CD4-positive, CD25-positive, alpha-beta regulatory T cell (primary cell): ENCODE measurements at places on chromosomes 16 and 17. TPM values are rescaled to one million over a fixed set of nuclear protein-coding genes. Genes with fewer than 3 reads are reported as not detected.
A peak's percentile ranks its signal among the peaks of the same experiment; 100 is the strongest.

The DUXB gene
- not detected for total RNA-seq

The ASPA gene
- total RNA-seq, result not detected

The FBXW10 gene
- not detected for total RNA-seq

GRCh38 chr16:720447-720989 is 428 bp upstream of the ANTKMT start:
- peak; percentile 66 for DNase-seq

DNA sequence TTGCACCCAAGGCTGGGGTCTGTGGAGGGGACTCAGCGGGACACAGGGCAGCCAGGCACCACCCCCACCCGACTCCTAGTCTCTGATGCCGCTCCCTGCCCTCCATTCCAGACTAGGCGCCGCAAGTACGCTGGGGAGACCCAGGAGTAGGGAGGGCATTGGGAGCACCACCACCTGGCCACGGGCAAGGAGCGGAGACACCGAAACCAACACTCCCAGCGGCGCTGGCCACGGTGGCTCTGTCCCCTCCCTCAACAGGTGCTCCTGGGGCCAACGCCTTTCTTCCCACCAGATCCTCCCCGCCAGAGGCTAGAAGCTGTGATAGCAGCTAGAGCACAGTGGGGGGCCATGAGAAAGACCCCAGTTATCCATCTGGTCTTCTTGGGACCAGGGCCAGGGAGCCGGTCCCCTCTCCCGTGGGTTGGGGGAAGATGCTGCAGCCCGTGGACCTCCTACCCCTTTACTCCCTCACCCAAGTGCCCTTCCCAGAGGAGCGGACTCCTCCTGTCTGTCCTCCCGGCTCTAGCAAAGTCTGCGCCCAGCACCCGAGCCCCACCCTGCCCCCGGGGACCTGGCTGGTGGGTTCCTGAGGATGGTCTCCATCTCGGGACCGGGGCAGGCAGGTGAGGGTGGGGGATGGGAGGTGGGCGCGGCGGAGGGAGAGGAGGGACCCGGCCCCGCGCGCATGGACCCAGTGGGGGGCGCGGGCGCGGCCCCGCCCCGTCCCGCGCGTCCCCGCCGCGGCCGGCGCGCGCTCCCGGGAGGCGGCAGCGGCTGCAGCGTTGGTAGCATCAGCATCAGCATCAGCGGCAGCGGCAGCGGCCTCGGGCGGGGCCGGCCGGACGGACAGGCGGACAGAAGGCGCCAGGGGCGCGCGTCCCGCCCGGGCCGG is at the start of gene SYNGR3:
TSS of gene SYNGR3 (plus strand) at position 762 of the 892 bp plus-strand sequence. CDS start 133 bp downstream, outside the sequence.
- DNase-seq, result no peak

DNA sequence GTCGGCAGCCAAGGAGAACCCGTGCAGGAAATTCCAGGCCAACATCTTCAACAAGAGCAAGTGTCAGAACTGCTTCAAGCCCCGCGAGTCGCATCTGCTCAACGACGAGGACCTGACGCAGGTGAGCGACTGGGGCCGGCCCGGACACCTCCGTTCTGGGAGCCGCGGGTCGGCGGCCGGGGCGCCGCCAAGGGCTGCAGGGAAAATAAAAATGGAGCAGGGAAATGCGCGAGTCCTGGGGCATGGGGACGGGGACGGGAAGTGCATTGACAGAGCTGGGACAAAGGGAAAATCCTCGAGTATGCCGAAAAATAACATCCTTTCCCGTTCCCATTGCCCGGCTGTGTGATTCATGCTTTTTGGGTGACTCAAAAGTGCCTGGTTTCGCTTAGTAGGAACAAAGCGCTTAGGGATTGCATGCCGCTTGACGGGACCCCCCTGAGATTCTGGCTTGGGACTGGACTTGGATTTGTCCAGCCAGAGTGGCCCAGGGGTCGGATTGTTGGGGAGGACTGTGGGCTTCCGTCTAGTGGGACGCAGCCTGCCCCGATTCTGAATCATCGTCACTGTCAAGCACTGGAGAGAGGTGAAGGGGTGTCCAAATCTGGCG is 699 bp downstream of the MPRIP start:
- DNase-seq, result no peak

GRCh38 chr16:30570636-30571444 is 674 bp downstream of the ZNF688 start:
- no peak for DNase-seq

GRCh38 chr16:86424398-86424797 is 85.9 kb upstream of the FOXF1 start:
- DNase-seq, result no peak

- DNase-seq, result no peak
Measured at GRCh38 chr17:44522883-44523671, 19.9 kb upstream of the GPATCH8 start.

DNA sequence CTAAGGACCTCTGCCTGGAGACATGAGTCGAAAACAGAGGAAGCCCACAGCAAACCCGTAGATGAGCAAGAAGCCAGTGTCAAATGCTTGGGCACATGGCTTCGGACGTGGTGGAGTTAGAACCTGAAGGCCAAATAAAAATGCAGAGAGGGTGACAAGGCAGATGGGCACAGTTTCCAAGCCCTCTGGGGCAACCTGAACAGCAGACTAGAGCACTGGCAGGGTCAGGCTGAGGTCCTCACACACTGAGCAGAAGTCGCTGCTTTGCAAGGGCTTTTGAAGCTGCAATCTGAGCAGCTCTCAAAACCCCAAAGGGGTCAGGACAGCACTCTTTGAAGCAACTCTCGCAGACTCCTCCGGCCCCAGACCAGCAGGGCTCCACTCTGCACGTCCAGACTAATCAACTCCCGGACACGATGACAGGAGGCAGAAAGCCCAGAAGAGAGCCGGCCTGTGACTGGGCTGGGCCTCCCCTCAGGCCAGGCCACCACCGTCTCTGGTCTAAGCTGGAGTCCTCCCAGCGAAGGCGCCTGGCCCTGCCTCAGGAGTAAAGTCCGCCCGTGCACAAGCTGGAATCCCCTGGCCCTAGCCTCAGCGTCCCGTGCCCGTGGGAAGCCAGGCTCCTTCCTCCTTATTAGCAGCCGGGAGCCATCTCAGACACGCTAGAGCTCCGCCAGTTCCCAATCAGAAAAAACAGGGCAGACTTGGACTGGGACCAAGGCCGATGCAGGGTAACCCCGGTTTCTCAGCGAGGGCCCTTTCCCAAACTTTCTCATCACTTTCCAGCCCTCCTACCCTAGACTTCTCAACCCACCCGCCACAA is 924 bp downstream of the SMARCD2 start:
- peak; percentile 31 for DNase-seq

DNA sequence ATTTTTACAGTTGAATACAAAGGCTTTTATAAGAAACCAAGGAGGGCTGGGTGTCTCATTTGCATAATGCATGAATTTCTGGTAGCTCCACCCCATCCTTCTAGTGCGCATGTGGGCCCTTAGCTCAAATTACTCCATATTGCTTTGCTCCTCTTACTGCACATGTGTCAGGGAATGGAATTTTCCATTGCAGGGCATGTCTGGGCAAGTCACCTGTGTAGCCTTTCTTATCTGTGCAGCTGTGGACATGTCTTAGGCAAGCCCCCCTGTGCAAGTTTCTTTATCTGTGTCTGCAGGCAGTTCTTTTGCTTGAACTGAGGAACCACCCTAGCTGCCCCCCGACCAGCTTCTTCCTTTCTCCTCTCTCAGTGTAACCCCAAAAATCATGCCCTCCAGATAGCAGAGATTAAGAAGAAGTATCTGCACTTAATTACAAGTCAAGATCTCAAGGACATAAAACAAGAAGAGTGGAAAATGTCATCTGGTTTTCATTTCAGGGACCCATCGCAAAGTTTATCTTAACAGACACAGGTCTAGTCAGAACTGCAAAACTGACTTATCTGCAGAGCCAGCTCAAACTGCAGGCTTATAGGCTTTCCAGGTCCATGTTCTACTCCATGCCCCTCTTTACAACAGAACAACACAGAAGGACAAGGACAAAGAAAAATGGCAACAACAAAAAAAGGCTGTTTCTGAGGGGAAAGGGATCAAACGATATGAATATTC is 137.9 kb upstream of the HS3ST4 start:
- DNase-seq, result no peak

- no peak for DNase-seq
Measured at GRCh38 chr17:46916211-46916610, 6.7 kb upstream of the GOSR2 start.

DNA sequence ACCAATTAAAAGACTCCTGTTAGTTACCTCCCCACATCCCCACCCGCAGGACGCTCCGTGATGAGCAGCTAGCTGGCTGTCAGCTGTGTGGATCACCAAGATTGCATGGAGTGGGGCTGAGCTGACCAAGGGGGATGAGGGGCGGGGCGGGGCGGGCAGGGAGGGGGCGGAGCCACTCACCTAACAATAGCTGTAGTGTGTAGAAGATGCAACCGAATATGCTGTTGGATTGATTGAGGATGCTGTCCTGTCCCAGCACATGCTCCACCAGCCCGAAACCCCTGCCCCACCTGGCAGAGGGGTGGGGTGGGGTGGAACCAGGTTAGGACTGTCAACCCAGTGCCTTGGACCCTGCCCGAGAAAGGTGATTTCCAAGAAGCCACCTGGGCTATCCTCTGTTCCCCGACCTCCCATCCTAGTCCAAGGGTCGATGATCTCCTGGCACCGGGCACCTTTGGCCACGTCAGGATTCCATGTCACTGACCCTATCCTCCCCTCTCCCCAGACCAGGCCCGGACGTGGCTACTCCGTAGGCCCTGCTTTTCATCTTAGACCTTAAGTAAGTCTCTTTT is 1.4 kb downstream of the VKORC1 start:
- no peak for DNase-seq

DNA sequence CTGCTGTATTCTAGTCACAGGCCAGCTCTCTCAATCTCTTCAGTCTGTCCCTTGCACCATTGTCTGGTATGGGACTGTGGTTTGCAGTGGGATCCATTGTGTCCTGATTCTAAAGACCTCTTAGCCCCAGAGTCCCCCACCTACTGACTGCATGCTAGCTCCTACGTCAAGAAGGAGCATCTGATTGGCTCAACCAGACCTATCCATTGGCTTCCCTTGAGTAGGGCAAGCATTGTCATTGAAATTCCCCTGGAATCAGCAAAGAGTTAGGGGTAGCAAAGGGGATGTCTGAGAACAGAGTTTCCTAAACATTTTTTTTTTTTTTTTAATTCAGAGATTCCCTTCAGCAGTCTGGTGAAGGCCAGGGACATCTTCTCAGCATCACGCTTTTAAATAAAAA is 175.3 kb upstream of the MPHOSPH6 start:
- DNase-seq, result no peak
